SJSA1 (cell line): ENCODE measurements at places on chromosomes 3 and 15. TPM values are rescaled to one million over a fixed set of nuclear protein-coding genes. Genes with fewer than 3 reads are reported as not detected.

Gene CEP152
- total RNA-seq = 16.6 and 19.5 TPM in 2 replicates

Gene SCN5A
- 1.6 and 4.1 TPM in 2 replicates for total RNA-seq

DNA sequence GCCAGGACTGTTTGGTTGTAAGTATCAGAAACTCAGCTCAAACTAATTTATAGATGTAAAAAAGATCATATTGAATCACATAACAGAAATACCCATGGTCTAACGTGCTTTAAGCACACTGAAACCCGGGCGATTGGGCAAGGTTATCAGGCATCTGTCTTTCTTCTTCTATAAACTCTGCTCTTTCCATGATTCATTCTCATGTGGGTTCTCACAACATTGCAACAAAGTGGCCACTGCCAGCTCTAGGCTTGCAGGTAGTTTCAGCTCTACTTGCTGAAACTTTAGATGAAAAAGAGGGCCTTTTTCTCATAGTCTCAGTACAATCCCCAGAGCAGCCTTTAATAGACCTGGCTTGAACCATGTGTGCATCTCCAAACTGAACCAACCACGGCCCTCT, 456.1 kb downstream of the MFSD1 start:
- DNase-seq = no peak
- H3K27ac ChIP-seq = no peak overlapping the region
- no peaks in the 10 kb centered on the region; the same call in 1 of the 2 replicates for H3K27me3 ChIP-seq
- H3K4me3 ChIP-seq = no peak overlapping the region
- no peaks in the 10 kb centered on the region for H3K36me3 ChIP-seq
- H3K4me1 ChIP-seq = no peaks in the 10 kb centered on the region

DNA sequence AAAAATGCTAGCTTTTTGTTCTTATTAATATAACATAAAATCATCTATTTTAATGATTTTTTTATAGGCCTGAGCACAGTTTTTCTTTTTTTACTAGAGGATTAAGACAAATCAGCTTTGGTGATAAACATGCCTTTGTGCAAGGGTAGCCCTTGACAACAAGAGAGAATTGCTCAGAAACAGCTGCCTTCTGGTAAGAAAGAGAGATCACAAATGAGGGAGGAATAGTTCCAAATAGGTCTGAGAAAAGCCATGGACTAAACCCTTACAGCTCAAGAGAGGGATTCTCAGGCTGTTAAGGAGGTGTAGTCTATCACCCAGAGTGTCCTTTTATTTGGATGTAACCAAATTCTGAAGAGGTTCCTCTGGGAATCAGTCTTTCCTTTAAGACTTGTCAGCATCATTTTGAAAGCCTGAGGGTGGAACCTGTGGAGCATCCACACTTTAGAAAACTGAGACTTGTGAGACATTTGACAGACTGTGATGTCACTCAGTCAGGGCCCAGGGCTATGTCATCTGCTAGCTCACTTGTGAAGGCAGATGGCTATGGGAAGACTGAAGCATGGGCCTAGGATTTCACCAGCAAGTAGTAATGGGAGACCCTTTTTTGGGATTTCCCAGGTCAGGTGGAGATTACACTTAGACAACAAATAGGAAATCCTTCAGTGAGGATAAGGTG, 102.9 kb upstream of the KCNAB1 start:
- no peaks in the 10 kb centered on the region for H3K4me1 ChIP-seq

GRCh38 chr15:60520013-60520824, 41.3 kb upstream of the ICE2 start:
- H3K4me1 ChIP-seq = 0 out of 2 replicates have a peak, but pooled peaks cover 5% of the 10 kb centered on the region
- no peak for DNase-seq
- no peaks in the 10 kb centered on the region; the same call in 1 of the 2 replicates for H3K27me3 ChIP-seq

GRCh38 chr3:30469133-30469532, 137.3 kb upstream of the TGFBR2 start:
- H3K4me1 ChIP-seq = 0 out of 2 replicates have a peak, but pooled peaks cover 4% of the 10 kb centered on the region
- no peak overlapping the region for H3K4me3 ChIP-seq
- no peaks in the 10 kb centered on the region for H3K36me3 ChIP-seq
- H3K27ac ChIP-seq = no peak overlapping the region
- DNase-seq = no peak
